ENCODE measurements at places on chromosomes 2 and 18.
A peak's percentile ranks its signal among the peaks of the same experiment; 100 is the strongest.

DNA sequence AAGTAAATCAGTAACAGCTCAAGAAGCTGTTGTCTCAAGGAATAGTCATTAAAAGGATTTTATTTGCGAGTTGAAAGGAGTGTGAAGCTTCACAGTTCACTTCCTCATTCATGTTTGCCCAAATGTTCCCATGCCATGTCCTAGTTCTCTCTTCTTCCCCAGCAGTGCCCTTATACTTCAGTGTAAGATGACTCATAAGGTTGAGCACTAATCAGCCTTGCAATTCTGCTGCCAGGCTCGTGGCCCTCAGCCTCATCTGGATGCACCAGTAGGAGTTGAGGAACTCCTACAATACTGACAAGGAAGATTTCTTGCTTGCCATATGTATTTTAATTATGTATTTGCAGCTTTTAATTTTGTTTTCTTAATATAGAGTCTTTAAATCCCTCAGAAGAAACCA is 1980.4 kb downstream of the SUCLG1 start:
- no peak for DNase-seq

GRCh38 chr18:55779691-55780585 is 191.9 kb upstream of the TCF4 start:
- no peak for DNase-seq

GRCh38 chr2:37877457-37878315 is 47.4 kb upstream of the RMDN2 start:
- DNase-seq = no peak

GRCh38 chr18:79664525-79665125 is 15.0 kb upstream of the CTDP1 start:
- DNase-seq = no peak

GRCh38 chr2:50364511-50364910 is 667.4 kb downstream of the NRXN1 start:
- no peak for DNase-seq

- no peak for DNase-seq
Observed at GRCh38 chr2:119441376-119442225, 9.9 kb downstream of the TMEM37 start.

GRCh38 chr2:176508984-176509740 is 239.9 kb downstream of the MTX2 start:
- no peak for DNase-seq

- no peak for DNase-seq
Observed at GRCh38 chr2:110740747-110741349, 8.5 kb downstream of the ACOXL start.

DNA sequence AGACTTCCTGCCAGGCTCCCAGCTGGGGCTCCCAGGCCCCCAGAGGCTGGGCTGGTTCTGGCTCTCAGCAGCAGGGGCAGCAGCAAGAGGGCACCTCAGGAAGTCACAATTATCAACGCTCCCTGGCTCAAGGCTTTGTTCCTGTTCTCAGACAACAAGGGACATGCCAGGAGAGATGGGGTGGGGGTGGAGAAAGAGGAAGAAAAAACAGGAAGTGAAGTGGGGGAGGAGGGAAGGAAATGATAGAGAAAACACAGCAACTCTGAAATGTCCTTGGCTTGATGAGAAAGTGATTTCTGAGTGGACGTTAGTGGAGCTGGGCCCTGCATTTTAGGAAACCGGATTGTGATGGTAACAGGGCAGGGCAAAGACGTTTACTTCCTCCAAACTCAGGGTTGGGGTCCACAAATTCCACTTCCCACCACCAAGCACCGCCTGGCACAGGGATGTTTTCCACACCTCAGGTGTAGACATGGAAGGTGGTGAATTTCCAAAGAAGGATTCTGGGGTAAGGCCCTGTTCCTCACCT is 40.4 kb downstream of the CYRIA start:
- no peak for DNase-seq

GRCh38 chr2:168118733-168119514 is 128.5 kb downstream of the STK39 start:
- DNase-seq = no peak

DNA sequence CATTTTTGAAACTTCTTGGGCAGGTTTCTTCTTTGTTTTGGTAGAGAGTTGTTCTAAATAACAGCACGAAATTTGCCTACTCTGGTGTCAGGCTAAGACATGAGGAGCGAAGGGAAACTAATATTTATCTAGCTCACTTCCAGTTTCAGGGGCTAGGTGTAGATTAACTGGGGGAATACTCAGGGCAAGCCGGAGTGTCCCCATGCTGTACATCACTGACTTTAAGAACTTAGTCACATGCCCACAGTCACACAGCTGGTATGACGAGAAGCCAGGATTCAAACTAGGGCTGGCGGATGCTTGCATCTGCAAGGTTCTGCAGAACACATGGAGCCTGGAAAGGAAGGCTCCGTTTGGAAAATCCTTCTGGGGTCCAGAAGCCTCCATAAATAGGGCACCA is 133.3 kb downstream of the ALPK2 start:
- DNase-seq = no peak

GRCh38 chr2:170806548-170806947 is 10.1 kb upstream of the GAD1 start:
- no peak for DNase-seq

GRCh38 chr18:47283476-47283875 is 32.0 kb upstream of the SKOR2 start:
- DNase-seq = no peak

DNA sequence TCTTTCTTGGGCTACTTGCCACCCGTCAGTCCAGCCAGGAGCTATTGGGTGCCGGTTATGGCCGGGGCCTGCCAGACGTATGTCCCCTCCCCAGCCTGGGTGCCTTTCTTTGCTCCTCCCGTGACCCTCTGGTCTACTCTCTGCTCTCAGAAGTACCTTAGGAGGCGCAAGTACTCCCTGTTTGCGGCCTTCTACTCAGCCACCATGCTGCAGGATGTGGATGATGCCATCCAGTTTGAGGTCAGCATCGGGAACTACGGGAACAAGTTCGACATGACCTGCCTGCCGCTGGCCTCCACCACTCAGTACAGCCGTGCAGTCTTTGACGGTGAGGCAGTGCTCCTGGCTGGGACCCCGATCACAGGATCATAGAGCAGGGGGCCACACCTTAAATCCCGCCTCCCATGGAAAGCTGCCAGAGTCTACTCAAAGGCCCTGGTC is 99.5 kb downstream of the DYSF start:
- DNase-seq = no peak

GRCh38 chr2:37570773-37571586 is 100.5 kb downstream of the CDC42EP3 start:
- DNase-seq = no peak

- no peak for DNase-seq
Observed at GRCh38 chr2:48779019-48779716, 23.6 kb upstream of the LHCGR start.

DNA sequence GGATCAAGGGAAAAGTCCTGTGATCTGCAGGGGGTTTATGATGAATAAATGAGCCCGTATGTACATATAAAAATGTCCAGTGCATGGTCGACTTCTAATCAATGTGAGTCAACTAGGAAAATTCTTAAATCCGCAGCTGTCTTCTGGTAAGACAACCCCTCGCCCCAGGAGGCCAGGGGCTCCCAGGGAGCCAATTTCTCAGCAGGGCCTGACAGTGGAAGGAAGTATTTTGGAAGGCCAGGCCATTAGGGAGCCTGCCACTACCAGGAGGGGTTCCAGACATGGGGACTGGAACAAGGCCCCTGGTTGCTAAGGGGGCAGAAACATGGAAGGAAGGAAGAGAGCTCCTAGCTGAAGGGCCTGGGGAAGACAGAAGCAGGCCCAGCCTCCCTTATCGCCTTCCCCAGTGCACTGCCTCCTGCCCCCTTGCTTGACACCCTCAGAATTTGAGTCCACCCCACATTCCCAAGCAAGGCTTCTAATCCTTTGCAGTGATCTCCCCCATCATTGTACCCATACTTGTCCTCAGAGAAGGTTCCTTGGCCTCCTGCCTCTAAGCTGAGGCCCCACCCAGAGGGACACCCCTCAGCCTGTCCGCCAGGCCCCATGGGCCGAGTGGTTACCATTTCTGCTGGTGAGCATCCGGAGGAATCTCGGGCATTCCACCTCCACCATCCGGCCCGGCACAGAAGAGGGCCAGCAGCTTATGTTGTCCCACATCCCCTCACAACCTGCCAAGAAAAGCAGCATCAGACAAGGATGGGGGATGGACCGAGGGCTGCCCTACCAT is 45.9 kb downstream of the SCTR start:
- DNase-seq = peak; percentile 21

DNA sequence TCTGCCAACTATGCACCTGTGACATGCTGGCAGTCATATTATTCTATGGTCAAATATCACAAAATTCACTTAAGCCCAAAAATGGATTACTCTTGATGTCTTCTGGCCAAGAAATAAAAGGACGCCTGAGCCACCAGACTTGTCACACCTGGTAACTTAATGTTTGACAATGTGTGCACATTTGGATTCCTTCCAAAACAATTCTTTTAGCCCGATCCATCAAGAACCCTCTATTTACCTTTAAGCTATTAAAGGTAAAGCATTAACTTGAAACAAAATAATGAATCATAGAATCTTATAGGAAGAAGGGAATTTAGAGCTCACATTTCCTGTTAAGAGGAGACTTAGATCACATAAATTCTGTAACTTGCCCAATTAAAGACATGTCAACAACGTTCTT is 46.5 kb upstream of the NFU1 start:
- DNase-seq = no peak

- no peak for DNase-seq
Observed at GRCh38 chr2:170360546-170361089, 182.7 kb downstream of the MYO3B start.

- peak; percentile 69 for DNase-seq
Observed at GRCh38 chr2:88187038-88187676, 17.0 kb downstream of the THNSL2 start.

DNA sequence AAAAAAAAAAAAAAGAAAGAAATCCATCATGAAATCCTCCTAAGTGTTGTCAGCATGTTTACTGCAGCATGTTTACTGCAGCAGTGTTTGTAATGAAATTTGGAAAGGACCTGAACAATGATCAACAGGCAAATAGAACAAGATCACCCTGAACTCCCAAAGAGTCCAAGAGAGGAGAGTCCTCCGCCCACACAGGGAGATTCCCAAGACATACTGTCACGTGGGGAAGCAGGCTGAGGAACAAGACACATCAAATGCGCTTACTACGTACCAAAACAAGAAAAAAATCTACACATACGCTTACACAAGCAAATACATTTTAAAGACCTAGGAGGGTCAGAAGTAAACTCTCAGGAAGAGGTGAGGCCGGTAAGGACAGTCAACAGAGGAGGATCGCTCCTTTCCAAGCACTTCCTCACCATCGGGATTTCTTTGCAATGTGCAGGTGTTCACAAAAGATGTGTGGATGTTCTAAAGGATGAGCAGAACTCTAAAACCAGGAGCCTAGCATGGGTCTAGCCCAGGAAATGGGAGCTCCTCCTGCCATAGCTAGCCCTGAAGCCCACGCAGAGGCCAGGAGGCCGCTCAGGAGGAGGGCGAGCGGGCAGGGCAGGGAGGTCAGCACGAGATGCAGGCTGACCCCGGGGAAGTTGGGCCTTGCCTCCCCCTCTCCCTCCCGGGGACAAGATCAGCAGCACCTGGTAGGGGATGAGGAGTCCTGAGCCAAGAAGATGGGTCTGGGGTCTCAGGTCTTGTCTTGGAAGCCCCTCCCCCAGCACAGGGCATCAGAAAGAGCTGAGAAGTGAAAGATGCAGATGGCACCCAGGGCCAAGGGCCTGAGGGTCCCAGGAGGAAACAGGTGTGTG is 66.4 kb downstream of the ZNF516 start:
- no peak for DNase-seq

DNA sequence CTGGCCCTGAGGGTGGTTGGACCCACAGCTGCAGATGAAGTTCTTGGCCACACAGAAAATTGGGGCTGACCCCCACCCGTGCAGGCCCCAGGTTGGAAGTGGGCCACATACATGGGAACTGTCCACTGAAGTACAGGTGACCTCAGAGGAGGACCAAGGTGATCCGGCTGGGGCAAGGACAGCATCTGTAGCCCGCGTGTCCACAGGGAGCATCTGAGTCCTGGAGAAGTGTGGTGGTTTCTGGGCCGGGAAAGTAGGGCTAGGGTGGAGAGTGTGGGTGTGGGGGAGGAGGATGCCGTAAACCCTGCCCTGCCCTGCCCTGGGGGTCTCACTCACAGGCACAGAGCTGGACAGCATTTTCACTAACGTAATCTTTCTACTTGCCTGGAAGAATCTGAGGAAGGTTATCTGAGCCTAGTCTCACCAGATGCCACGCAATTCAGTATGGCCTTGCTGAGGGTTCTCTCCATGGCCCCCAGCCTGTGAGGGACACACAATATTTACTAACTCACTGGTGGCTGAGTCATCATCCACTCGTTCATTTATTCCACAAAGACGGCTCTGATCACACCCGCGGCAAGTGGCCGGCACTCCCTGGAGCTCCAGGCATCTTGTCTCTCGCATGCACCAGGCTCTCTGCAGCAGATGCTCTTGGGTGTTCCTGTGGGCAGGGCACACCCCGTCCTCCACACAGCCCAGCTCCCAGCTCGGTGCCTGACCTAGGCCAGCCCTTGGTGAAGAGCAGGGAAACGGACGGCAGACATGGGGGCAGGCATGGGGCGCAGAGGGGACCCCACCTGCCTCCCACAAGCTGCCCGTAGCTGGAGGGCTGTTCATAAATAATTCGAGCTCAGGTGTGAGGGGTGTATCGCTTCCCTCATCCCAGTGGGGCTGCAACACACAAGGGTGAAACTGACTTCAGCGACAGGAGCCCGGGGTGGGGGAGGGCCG is 51.2 kb downstream of the INHBB start:
- no peak for DNase-seq

GRCh38 chr2:232300894-232301387 is 77.6 kb upstream of the ALPP start:
- no peak for DNase-seq

- DNase-seq = no peak
Observed at GRCh38 chr18:70377317-70377799, 88.5 kb downstream of the SOCS6 start.

DNA sequence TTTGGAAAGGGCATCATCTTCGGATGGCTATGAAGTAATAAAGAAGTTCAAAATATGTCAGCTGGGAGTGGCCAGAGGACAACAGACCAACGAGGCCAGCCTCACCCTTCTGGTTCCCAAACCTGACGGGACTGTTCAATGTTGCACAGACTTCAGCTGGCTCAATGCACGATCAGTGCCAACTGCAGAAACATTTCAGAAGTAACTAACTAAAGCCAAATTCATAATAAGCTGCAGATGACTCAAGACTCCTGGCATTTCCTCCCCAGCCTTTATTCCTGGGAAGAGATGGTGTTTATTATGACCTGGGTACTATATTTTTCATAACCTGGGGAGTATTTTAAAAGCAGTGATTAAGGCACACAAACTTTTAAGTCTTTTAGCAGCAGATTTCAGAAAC is 3.8 kb upstream of the ATP6V1C2 start:
- DNase-seq = no peak

DNA sequence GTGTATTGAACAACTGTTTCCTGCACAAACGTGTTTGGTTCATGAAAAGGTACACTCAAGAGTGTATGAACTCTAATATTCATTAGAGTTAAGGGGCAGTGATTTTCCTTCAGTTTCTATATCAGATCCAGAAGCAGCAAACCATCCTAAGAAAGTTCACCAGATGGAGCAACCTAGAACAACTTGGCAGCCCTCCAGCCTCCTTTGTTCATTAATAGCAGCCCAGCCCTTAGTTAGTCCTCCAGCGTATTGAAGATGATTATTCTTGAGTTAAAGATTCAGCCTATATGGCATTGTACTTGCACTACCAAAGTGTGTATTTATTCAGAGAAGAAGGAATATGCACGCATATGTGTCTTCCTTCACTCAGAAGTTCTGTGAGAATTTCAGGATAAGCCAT is 365.5 kb downstream of the SETBP1 start:
- DNase-seq = no peak

Measured in liver (tissue), 10 donors.